Left forelimb (tissue), 1 donor: ENCODE measurements at places on chromosomes 4 and X.

DNA sequence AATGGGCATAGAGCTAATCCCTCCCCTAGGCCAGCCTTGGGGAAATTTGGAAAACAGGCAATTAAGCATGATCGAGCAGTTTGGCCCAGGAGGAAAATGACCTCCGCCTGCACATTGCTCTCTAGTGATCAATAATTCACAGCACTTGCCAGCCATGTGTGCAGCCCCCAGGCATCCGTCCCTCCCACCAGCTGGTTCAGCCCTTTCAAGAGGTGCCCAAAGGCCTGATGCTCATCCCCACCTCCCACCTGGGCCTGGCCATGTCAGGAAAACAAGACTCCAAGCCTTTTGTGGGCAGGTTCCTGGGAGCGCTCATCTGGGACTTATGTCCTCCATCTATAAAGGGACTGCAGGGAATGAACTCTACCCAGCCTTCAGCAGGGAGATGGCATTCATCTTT lies 17.5 kb upstream of the PPP2R2C start:
- peak; percentile 47 for DNase-seq

DNA sequence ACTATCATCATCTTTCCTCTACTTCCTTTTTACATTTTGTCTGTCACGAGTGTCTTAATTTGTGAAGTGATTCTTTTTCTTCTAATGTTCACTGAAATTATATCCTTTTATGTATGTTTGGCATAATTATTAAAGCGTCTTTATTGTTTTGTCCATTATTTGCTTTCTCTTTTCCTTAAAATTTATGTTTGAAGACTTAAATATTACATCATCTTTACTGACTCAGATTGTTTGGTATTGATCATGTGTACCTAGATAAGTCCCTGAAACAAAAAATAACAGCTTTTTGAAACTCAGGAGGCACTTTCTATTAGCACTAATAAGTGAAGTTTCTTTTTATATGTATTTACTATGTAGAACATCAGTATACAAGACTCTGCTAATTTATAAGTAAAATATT lies 120.1 kb downstream of the RAP1GDS1 start:
- no peak for DNase-seq

DNA sequence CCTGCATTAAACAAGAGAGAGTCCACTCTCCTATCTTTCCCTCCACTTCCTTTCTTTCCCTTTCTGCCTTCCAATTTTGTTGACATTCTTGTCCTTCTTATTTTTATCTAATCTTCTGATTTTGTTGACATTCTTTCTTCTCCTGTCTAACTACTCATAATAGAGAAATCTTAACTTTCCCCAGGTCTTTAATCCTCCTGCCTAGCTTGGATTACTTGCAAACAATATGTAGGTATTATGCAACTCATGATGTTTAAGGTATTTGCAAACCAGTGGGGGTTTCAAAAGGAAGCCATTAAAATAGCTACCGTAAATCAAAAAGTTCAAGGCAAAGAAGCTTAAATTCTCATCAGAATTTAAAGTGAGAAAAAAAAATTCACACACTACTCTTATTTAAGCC lies 53.9 kb downstream of the PROM1 start:
- no peak for DNase-seq

- no peak for DNase-seq
Measured at GRCh38 chrX:108049649-108050048, 4.8 kb downstream of the VSIG1 start.

GRCh38 chr4:73978886-73979285 lies 2.9 kb downstream of the PF4 start:
- DNase-seq, result no peak
